IMR-90 (cell line): ENCODE measurements at places on chromosomes 6 and 20. TPM values are rescaled to one million over a fixed set of nuclear protein-coding genes. Genes with fewer than 3 reads are reported as not detected.

- DNase-seq, result no peak
Observed at GRCh38 chr6:163718537-163718936, 304.0 kb downstream of the QKI start.

DNA sequence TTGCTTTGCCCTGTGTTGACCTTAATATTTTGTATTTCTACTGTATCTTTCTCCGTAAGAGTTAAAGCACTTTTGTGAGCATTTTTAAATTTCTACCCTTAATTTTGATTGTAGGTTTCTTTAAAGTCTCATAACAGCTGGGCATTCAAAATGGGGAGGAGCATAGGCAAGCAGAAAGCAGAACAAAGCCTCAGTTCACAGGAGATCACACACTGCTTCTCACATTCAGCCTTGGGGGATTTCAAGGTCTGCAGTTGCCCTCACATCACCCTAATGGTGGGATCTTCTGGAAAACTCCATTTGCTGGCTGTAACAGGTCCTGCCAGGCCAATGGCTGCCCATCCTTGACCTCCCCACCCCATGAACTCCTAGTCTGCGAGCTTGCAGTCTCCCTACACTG, 292.9 kb downstream of the PHACTR1 start:
- no peak for DNase-seq

DNA sequence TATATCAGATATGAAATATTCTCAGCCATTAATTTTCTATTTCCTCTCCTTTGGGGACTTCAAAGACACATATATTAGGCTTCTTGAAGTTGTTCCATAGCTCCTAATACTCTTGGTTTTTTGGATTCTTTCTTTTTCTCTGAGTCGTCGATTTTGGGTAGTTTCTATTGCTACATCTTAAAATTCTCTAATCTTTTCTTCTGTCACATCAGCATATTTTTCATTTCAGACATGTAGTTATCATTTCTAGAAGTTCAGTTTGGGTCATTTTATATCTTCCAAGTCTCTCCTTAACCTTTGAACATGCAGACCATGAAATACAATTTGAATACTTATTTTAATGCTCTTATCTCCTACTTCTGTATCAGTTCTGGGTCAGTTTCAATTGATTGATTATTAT, 38.9 kb upstream of the SCRT2 start:
- DNase-seq, result no peak

DNA sequence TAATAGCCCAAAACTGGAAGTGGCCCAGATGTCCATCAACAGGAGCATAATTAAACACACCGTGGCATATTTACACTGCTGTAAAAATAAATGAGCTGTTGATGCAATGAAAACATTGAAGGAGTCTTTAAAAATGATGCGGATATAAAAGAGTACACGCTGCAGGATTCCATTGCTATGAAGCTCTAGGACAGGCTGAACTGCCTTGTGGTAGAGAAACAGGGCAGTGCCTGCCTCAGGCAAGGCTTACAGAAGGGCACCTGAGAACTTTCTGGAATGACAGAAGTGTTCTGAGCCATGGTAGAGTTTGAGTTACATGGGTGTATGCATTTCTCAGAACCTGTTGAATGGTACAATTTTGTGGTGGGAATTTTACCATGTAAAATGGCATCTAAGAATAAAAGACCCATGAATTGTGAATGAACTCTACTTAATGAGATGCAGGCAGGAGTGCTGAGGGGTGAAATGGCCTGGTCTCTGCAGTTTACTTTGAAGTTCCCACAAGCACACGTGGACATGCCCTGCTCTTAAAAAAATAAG, 45.3 kb upstream of the RIN2 start:
- peak; percentile 8 for DNase-seq

DNA sequence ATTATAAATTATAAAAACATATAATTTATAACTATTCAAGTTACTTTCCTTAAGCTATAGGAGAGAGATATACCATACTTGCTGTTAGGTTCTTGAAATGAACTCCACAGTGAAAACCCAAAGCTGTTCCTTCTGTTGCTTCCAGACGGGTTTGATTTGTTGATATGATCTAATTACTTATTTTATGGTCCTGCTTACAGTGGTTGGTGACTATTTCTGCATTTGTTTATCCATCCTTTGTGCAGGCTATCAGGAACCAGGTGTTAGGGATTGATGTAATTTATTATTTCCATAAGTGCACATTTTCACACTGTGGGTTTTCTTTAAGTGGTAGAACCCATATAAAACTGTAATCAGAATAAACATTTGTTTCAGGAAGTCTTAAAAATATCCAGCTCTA, 167.1 kb downstream of the KIF6 start:
- DNase-seq, result no peak

GRCh38 chr20:61289166-61289565, 37.1 kb downstream of the CDH4 start:
- no peak for DNase-seq

DNA sequence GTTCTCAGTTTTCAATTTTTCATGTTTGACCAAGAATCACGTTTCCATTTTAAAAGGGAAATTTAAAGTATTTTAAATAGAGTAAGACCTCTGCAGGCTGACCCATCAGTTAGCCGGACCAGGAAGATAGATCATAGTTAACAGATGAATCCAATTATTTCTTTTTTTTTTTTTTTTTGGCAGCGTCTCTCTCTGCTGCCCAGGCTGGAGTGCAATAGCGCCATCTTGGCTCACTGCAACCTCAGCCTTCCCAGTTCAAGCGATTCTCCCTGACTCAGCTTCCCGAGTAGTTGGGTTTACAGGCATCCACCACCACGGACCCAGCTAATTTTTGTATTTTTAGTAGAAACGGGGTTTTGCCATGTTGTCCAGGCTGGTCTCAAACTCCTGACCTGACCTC, 256.7 kb upstream of the CNR1 start:
- no peak for DNase-seq

DNA sequence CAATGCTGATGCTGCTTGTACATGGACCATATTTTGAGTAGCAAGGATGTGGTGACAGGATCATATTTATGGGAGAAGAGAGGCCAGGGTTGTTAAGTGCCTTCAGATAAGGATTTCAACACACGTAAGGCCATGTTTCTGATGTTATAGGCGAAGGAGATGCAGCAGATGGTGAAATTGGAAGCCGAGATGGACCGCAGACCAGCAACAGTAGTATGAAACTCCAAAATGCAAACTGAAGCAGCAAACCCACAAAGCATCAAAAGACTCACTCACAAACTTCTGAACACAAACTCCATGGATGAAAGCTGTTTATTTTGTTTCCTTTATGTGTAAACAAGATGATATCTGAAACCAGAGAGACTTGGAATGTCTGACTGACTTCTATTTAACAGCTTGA, 35.6 kb upstream of the LAMP5 start:
- no peak for DNase-seq

GRCh38 chr20:986733-987355, 15.3 kb downstream of the RSPO4 start:
- DNase-seq, result no peak

DNA sequence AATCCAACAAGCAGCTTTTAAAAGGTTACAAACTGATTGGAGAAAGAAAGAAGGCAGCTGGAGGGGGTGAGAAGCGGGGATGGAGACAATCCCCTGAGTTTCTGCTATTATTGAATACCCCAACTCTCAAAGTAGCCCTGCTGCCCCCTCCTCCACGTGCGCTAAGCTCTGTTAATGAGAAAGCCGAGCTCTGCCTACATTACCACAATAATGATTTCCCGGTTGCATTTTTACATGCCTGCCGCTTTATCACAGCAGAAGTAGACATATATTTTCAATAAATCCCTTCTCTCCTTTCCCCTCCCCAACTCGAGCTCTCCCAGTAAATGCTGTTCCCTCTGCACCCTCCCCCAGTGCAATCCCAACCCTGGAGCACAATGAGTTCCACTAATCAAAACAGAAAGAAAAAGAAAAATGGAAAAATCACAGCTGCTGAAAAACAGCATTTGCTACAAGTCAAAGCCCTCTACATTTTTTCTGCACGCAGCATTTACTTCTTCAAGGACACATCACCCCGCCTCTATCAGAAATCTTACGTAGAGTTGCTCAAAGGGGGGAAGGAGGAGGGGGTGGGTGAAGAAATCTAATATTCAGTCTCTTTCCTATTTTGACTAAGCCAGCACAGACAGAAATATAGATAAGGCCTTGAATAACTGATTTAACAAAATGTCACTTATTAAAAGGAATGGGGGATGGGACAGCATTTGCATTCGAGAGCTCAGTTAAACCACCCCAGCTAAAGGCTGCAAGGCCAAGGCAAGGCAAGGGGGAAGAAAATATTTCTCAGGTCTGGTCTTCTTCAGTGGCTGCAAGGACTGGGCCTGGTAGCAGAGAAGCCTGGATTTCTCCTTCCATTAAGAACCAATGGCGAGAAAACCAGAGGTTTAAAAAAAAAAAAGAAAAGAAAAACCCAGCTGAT, 10.7 kb downstream of the TRERF1 start:
- DNase-seq, result peak; percentile 81

- no peak for DNase-seq
Observed at GRCh38 chr6:133919362-133919761, 30.4 kb downstream of the TCF21 start.

DNA sequence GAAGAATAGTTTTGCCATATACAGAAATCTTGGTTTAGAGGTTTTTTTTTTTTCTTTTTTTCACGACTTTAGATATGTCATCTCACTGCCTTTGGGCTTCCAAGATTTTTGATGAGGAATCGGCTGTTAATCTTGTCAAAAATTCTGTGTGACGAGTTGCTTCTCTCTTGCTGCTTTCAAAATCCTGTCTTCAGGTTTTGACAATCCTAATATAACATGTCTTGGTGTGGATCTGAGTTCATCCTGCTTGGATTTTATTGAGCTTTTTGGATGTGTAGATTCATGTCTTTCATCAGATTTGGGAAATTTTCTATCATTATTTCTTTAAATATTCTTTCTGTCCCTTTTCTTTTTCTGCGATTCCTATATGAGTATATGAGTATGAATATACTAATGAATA, 61.1 kb downstream of the PLCG1 start:
- no peak for DNase-seq

DNA sequence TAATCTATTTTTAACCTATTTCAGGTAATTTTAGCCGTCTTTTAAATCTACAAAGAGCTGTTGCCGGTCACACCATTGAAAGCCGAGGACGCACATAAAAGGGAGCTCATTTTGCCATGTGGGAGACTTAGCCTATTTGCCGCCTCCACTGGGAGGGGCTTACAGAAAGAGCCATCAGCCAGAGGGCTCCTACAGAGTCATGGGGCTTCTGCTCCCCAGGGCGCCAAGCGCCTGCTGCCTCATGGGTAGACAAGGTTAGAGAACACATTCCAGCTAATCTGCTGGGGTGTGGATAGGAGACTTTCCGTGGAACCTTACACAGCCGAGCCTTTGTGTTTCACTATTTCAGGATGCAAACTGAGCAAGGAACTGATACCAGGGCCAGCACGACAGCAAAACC, 12.6 kb downstream of the PCMTD2 start:
- no peak for DNase-seq

DNA sequence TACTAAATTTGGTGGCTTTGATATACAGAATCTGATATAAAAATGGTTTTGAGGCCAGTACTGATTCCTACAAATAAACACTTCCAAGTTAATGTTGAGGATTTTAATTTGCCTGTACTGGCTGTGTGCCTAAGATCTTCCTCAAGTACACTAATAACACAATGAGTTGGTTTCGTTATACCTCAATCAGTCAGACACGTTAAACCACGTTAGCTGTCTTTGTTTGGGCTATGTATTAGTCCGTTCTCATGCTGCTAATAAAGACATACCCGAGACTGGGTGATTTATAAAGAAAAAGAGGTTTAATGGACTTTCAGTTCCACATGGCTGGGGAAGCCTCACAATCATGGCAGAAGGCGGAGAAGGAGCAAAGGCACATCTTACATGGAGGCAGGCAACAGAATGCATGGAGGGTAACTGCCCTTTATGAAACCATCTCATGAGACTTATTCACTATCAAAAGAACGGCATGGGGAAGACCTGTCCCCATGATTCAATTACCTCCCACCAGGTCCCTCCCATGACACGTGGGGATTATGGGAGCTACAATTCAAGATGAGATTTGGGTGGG, 46.2 kb downstream of the NT5E start:
- DNase-seq, result no peak

DNA sequence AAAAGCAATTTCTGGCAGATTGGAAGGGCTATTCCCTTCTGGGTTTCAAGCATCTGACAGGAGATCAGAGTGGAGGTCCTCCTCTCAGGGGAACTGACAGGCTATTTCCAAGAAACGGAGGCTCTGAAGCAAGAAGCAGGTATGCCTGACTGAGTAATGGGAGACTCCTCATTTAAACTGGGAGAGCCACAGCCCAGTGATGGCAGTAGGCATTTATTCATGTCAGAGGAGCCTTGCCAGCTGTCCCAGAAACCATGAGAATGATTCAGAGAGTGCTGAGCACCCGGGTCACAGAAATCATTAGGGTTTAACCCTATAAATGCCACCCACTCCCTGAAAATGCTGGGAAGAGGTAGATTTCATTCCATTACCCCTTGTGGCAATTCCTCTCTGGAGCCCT, 247.5 kb upstream of the RNF217 start:
- no peak for DNase-seq

DNA sequence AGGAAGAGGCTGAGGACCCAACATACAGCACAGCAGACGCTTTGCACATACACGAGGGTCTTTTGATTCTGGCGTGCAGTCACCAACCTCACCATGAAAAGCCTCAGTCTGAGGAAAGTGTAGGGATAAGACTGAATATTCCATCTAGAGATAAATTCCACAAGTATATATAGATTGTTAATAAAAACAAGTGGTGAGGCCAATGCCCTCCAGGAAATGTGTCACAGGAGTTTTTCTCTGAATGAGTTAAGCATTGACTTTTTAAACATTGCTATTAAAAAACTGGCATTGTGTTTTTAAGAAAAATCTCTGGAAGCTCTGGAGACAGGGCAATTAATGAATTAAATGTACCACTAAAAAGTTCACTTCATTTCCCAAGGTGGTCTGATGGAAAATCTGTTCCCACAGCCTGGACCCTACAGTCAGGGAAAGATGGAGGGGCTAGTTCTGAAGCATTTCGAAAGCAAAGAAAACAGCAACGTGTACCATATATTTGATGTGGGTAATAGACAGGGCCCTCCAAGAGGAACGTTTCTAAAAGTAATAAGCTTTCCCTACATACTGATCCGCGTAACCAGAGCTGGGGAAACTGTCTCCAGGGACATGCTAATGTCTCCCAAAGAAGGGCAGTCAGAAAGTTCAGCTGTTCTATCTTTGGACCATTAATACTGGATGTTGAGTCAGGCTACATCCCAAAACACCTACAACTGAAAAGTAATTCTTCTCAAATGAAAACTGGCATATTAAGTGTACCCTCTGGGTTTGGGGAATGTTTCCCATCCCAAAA, 301.1 kb downstream of the FOXC1 start:
- peak; percentile 41 for DNase-seq

DNA sequence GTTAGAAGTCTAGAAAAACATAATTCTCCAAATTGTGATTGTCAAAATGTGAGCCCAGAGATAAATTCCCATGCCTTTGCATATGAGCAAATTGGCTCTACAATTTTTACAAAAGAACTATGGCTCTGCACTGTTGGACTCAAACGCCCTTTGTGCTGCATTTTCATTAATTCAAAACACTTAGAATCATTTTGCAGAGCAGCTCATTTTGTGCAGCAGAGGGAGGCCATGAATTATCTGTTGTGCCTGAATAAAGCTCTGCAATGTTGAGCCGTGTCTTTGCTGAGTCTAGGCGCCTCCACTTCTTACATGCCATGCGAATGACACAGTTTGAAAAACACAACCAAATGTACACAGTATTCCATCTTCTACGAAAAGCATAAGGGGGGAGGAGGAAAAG, 230.2 kb downstream of the PRKN start:
- no peak for DNase-seq

Gene CAGE1
- total RNA-seq, result under 0.01 TPM in 1 of 2 replicates, not detected in the other

Gene C6orf15
- not detected in 2 replicates for total RNA-seq

Gene ZSCAN23
- 5.3 and 8.4 TPM in 2 replicates for total RNA-seq

Gene RBM24
- 4.1 and 6.7 TPM in 2 replicates for total RNA-seq

Gene PRSS35
- 5.2 and 6.7 TPM in 2 replicates for total RNA-seq

Gene B4GALT5
- total RNA-seq, result 11.3 and 13.9 TPM in 2 replicates

Gene GINS1
- total RNA-seq, result 6.6 and 12.2 TPM in 2 replicates

Gene ADGRB3
- not detected in 2 replicates for total RNA-seq
